AG10803 (cell line): ENCODE measurements at places on chromosomes 11 and 22.

DNA sequence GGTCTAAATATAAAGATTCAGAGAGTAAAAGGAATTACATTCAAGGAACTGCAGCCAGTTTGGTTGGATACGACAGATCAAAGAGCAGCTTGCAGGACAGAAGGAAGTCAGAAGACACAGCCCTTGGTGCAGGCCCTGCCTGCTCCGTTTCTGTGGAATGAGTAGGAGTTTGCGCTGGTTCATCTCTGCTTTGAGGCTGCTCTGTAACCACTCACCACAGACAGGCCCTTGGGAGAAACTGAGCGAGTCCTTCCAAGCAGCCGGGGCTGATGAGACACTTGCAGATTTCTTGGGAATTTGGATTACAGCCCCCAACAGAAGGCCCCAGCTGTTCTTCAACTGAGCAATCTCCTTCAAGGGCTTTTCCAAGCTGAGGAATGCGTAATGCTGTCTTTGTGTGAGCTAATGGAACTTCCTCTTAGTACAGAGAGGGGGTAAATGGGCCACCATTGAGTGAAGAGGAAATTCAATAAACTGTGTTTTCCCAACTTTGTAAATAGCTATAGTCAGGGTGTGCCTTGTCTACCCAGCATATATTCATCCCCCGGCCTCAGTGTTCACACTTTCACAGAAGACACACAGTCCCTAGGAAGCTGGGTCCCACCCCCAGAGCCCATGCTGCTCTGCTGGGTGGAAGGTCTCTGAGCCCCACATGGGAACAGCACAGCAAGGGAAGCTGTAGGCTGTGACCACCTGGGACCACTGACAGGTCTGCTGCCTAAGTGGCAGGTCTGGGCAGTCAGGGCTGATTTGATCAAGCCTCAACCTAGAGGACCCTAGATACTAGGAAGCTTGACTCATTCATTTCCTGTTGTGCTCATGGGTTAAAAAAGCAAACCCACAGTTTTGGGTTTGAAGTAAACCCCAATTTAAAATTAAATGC is 16.6 kb downstream of the IL10RA start:
- no peak for DNase-seq

- no peak for DNase-seq
Observed at GRCh38 chr22:20319041-20319744, 667 bp downstream of the DGCR6L start.

GRCh38 chr11:24900514-24900913 is 403.7 kb downstream of the LUZP2 start:
- no peak for DNase-seq

- DNase-seq, result no peak
Observed at GRCh38 chr11:57244911-57245310, 7.9 kb upstream of the APLNR start.

GRCh38 chr11:44950625-44951476 is at the start of gene TP53I11:
TSS of gene TP53I11 (minus strand) at chr11:44950883. CDS start at chr11:44938335, 12,548 bp downstream.
- DNase-seq, result peak; percentile 70

DNA sequence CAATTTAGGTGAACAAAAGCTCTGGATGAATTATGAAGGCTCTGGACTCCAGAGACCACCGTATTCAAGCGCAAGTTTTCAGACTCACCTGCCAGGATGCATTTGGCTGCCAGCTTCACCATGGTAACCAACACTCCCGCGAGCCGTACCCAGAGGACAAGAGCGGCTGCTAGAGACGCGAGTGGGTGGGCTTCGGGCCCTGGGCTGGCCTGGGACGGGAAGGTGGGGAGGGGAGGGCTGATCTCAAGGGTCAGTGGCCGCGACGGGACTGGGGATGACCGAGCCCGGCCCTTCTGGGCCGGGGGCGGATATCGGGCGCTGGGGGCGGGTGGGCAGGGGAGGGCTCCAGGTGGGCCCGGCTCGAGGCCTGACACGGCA is 344 bp downstream of the IFT27 start:
- DNase-seq, result peak; percentile 5

GRCh38 chr11:82960779-82961143 is 59.2 kb downstream of the DDIAS start:
- no peak for DNase-seq

- peak; percentile 42 for DNase-seq
Observed at GRCh38 chr11:133928628-133929059, 28.1 kb downstream of the IGSF9B start.

GRCh38 chr11:6498544-6498943 is 1.5 kb downstream of the DNHD1 start:
- DNase-seq, result no peak

DNA sequence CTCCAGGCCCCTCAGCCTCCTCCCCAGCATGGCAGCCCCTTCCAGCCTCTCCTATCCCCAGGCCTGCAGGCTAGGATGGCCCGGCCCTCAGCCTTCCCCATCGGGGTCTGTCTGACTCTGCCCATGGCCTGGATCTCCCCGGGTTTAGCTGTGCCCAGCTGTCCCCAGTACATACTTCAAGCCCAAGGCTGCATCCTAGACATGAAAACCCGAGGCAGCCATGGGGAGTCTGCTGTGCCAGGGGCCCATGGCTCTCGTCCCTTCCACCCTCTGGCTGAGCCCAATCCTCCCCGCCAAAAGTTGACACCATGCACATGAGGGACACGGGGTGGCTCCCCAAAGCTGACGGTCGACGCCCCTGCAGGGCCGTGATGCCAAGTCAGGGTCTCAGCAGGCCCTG is 22.2 kb upstream of the FADD start:
- DNase-seq, result no peak

- DNase-seq, result no peak
Observed at GRCh38 chr11:107505647-107506225, 48.1 kb upstream of the CWF19L2 start.

DNA sequence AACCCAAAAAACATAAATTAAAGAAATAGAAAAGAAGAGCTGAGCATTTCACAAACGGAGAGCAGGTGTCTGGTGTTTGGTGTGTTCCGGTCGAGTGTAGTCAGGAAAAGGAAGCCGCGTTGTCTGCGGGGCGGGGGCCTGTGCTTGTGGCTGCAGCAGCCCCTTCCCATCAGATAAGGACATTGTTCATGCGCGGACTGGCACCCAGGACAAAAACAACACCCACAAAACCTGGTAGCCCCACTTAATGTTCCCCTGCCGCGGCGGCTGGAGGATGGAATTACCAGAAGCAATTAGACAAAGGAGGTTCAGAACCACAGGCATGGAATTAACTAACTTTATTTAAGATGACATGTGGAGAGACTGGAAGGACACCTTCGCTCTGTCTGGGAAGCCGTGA is 29.9 kb downstream of the KRTAP5-5 start:
- DNase-seq, result no peak

GRCh38 chr22:31345331-31346254 is 553 bp downstream of the PATZ1 start:
- peak; percentile 78 for DNase-seq

GRCh38 chr22:38762551-38762983 is 6.8 kb upstream of the SUN2 start:
- DNase-seq, result no peak

DNA sequence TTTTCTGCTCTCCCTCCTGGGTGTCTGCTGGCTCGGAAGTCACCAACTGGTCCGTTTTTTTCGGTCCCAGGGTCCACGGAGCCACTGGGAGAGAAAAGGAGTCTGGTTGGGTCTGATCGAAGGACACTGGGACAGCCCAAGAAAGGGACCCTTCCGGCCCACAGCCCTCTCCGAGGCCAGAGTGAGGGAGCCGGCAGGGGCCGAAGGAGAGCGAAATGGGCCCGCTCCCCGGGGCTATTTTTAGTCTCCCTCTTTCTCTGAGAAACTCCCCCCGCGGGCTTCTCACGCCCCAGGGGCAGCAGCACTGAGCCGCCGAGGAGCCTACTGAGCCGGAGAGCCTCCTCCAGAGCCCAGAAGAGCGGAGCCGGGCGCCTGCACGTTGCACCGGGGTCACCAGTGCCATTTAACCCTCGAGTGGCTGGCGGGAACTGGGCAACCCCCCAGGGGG is 1.9 kb downstream of the ESAM start:
- no peak for DNase-seq

GRCh38 chr22:23550049-23550650 is 29.9 kb downstream of the IGLL1 start:
- DNase-seq, result no peak

- no peak for DNase-seq
Observed at GRCh38 chr11:76850130-76850529, 10.6 kb upstream of the ACER3 start.

DNA sequence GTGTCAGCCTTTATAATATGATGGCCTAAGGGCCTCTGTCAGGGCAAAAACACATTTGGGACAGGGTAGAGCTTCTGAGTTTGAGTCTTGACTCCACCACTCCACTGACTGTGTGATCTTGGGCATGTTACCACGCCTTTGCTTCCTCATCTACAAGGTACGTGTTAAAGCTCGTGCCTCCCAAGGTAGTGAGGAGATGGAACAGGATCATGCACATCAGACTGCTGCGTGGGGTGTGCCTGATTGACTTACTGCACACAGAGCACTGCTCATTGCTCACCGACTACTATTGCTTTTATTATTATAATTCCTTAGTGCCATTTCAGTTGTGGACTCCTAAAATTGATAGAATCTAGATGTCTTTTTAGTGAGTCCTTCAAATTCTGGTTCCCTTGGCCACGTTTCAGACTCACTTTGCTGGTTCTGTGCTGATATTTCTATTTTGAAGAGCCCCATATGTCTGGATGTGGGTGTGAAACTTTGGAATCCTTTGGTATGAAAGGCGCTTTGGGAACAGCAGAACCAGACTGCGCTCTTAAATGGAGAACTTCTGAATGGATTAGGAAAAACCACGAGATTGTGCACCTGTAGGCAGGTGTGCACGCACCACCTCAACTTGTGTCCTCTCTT is 44.1 kb upstream of the RAB1B start:
- DNase-seq, result no peak

DNA sequence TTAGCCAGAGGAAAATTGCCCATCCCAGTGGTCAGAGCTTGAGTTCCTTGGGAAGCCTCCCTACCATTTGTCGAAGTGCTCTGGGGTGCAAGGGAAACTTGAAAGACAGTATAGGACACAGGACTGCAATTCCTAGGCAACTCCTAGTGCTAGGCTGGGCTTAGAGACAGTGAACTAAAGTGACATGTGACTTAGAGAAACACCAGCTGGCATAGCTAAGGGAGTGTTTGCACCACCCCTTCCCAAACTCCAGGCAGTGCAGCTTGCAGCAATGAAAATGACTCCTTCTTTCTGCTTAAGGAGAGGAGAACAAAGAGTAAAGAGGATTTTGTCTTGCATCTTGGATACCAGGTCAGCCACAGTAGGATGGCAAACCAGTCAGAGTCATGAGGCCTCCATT is 388.0 kb downstream of the DYNC2H1 start:
- DNase-seq, result no peak

GRCh38 chr11:57751676-57752253 is at the start of gene BTBD18:
TSS of gene BTBD18 (minus strand) at chr11:57751819. CDS start at chr11:57751188, 631 bp downstream.
- peak; percentile 51 for DNase-seq

GRCh38 chr11:2445746-2446551 is 1.1 kb downstream of the KCNQ1 start:
- no peak for DNase-seq

DNA sequence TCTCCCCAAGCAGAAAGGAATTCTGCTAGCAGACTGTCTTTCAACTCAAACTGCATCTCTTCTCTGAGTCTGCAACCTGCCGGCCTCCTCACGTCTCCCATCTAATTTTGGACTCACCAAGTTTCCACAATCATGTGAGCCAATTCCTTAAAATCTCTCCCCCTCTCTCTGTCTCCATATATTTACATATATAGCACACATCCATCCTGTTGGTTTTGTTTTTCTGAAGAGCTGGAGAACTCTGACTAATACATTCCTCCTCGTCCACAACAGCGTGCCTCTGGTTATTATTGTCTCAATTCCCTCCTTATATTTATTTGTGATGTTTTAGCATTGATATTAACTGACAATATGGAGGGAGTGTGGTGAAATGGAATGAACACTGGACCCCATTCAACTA is 29.6 kb upstream of the FJX1 start:
- DNase-seq, result peak; percentile 73

DNA sequence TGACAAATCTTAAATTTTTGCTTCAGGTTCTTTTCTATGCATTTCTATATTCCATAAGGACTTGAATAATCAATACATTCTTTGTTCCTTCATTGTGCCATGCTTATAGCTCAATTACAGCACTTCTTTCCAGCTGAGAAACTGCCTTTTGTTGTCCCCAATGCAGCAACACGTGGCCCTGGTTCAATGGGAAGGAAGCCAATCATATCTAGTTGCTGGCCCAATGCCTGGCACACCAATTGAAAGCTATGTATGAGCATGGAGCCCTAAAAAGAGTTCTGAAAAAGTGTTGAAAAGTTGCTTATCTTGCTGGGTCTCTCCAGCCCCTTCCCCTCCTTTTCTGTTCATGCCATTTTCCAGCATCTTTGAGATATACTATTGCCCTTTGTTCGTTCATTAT is 448.0 kb upstream of the FAT3 start:
- no peak for DNase-seq

GRCh38 chr11:8717876-8718753 is 35.5 kb downstream of the RPL27A start:
- DNase-seq, result peak; percentile 92

GRCh38 chr11:77559686-77560401 is 29.9 kb upstream of the AQP11 start:
- peak; percentile 83 for DNase-seq

DNA sequence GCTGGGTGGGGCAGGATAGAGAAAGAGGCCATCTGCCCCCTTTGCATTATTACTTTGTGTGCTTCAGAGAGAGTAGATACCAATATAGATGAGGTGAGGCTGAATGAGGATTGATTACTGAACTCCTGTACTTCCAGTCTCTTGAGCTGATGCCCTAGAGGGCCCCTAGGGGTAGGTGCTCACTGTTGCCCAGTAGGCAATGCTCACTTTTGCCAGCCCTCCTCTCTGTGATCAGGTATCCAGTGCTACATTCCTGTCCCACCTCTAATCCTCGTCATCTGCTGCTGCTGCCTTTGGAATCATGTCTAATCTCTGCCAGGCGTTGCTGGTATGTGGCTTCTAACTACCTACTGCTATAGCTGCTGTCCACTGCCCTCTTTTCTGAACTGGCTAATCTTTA is 57.2 kb downstream of the CCDC83 start:
- no peak for DNase-seq

DNA sequence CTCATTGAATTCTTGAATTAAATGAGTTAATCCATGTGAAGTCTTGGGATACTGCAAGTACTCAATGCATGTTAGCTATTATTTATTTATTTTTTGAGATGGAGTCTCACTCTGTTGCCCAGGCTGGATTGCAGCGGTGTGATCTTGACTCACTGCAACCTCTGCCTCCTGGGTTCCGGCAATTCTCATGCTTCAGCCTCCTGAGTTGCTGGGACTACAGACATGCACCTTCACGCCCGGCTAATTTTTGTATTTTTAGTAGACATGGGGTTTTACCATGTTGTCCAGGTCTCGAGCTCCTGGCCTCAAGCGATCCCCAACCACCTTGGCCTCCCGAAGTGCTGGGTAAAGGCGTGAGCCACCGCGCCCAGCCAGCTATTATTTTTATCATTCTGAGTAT is 9.4 kb downstream of the MMP7 start:
- DNase-seq, result no peak

GRCh38 chr11:795634-796564 is 2.2 kb downstream of the SLC25A22 start:
- peak; percentile 81 for DNase-seq

- peak; percentile 26 for DNase-seq
Observed at GRCh38 chr11:127105593-127106541, 105.3 kb upstream of the KIRREL3 start.

- DNase-seq, result no peak
Observed at GRCh38 chr11:128825050-128825784, 41.9 kb downstream of the KCNJ1 start.

GRCh38 chr22:19196841-19197612 is 18.5 kb upstream of the SLC25A1 start:
- no peak for DNase-seq
